ENCODE measurements at places on chromosomes 1 and 21.
A peak's percentile ranks its signal among the peaks of the same experiment; 100 is the strongest.

- no peak for DNase-seq
These were observed 168.9 kb upstream of the HOOK1 start for GRCh38 chr1:59645893-59646292.

DNA sequence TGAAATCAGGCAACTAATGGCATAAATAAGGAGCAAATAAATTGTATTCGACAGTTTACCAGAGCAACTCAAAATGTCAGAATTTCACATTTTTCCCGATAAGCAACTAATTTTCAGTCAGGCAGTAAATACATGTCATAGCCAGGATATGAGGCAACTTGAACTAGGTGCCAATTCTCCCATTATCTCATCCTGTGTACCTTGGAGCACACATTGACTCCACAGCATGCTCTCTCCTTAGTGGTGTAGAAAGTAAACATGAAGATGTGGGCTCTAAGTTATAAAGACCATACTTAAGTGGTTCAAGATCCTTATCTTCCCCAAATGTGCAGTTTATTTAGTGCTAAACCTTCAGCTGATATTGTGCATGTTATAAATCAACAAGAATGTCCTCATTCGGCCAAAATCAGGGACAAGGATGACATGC lies 197.8 kb downstream of the VAV3 start:
- DNase-seq: no peak

DNA sequence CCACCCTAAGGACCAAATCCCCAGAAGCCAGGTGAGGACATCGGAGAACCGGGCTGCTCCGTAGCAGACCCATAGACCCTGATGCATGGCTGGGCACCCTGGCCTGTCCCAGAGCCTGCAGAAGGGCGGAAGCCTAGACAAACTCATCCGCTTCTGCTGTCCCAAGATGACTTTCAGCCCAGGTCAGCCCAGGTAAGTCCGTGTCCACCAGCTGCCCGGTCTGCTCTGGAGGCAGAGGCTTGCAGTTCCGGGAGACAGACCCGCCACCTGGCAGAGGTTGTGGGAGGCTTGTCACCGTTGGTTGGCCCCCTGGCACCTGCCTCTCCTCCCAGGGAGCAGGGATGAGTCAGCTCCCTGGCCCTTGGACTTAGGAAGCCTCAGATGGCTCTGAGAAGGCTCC lies 22.8 kb upstream of the POFUT2 start:
- no peak for DNase-seq

DNA sequence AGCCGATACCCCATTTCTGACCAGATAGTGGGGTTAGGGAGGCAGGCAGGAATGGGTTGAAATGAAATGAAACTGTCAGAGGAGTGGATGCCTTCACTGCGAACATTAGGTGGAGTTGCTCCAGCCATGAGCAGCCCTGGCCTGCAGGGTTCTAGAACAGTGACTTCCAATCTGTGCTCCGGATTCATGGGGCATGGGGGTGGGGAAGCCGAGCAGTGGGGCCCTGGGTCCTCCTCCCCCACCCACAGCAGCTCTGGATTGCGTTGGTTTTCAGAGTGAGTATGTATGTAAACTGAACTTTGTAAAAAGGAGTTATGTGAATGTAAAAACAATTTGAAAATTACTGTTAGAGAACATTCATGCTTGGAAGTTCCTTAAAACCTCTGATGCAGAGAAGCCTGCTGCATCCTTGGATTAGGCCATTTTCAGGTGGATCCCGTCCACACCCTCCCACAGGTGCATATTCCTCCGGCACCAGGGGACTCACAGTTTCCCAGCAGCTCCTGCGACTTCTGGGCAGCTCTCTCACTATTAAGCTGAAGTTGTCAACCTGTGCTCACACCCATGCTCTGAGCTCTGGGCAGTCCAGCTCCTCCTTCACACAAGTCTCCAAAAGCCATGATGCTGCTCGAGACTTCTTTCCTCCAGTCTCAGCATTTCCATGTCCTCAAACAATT lies 54.4 kb upstream of the EDN2 start:
- DNase-seq: no peak

- no peak for DNase-seq
These were observed 614.6 kb upstream of the PLXNA2 start for GRCh38 chr1:208858738-208859137.

GRCh38 chr1:12608311-12608957 lies 9.6 kb downstream of the DHRS3 start:
- no peak for DNase-seq

DNA sequence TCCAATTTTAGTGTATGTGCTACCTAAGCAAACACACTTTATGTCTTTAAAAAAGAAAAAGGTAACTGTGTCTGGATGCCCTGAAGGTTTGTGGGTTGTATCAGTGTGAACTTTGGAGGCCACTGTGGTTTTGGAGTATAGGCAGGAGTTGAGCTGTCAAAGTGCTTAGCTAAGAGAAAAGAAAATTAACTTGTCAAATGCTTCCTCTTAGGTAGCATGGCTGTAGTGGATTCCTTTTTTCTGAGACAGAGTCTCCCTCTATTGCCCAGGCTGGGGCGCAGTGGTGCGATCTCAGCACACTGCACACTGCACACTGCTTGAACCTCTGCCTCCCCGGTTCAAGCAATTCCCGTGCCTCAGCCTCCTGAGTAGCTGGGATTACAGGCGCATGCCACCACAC lies 11.2 kb upstream of the SLC41A1 start:
- DNase-seq: peak; percentile 12

DNA sequence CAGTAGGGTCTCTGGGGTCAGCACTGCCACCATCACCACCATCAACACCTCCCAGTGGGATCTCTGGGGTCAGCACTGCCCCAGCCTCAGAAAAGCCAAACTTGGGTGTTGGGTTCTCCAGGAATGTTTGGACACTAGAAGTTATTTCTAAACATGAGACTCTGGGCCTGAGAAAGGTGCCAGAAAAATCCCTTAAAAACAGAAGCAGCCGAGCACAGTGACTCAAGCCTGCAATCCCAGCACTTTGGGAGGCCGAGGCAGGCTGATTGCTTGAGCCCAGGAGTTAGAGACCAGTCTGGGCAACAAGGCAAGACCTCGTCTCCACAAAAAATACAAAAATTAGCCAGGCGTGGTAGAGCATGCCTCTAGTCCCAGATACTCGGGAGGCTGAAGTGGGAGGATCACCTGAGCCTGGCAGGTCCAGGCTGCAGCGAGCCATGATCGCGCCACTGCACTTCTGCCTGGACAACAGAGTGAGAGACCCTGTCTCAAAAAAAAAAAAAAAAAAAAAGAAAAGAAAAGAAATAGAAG lies 470 bp downstream of the PTAFR start:
- DNase-seq: no peak

GRCh38 chr1:221987860-221988520 lies 246.1 kb upstream of the DUSP10 start:
- no peak for DNase-seq
